ENCODE measurements at places on chromosomes 7 and 10.

- no peak for DNase-seq
These were observed 2.4 kb downstream of the HOXA3 start for GRCh38 chr7:27149842-27150567.

- DNase-seq = no peak
These were observed 79.0 kb upstream of the CDK6 start for GRCh38 chr7:92915348-92915747.

DNA sequence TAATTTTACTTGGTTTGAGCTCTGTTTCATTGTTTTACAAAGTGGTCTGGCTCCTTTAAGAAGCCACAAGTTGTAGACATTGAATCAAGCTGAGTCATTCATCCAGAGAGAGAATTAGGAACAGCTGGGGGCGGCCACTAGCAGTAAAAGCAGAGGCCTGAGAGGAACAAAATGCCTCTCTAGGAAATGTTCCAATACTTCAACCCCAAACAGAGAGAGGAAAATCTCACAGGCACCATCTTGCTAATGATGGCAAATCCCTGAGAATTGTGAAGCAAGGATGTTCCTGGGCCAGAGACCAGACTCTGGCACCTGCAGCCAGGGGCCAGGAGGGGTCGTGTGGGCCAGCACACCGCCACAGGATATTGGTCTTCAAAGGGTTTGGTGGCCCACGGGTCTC is 26.5 kb upstream of the TRIL start:
- DNase-seq = no peak

DNA sequence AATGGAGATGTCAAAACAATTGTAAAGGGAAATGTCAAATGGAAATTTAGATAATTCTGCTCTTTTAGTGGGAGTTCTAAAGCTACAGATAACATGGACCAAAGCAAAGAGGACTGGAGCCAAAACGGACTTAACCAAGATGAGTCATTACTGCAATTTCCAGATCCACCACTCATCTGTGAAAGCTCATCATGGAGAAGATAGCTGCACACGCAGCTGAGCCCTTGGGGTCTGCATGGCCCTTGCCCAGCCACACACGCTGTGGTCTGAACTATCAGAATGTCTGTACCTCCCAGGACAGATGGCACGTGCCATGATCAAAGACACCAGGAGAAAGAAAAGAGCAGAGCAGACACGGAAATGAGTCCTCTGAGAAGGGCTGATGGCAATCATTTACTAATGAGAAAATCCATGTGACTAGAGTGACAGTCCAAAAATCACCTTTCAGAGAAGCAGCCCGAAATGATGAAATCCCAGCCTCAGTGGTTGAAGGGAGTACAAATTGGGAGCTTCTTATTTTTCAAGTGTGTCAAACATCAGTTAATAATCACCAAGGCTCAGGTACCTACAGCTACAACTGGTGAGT is 177.9 kb upstream of the MGMT start:
- no peak for DNase-seq

GRCh38 chr10:122381680-122382079 is 7.2 kb downstream of the PLEKHA1 start:
- DNase-seq = no peak

- no peak for DNase-seq
These were observed 238.9 kb downstream of the FOXP2 start for GRCh38 chr7:114653364-114654088.

GRCh38 chr7:29053105-29053872 is 93.0 kb downstream of the CPVL start:
- DNase-seq = no peak

DNA sequence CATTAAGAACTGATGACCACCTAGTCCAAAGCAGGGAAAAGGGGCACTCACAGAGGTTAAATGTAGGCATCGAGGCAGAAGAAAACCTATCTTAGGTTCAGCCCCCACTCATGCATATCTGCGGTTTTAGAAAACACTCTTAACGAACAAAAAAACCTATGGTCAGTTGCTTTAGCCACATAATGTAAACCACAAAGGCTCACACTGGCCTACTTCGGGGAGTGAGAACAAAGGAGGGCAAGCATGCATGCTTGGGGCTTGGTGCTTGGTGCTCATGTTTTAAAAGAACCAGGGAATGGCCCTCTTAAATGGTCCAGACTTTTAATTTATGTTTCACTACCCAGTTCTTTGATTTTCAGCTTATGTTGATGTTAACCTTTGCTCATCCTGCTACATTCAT is 14.2 kb downstream of the INSYN2A start:
- no peak for DNase-seq

GRCh38 chr7:143487566-143487965 is 9.9 kb downstream of the TAS2R41 start:
- no peak for DNase-seq

DNA sequence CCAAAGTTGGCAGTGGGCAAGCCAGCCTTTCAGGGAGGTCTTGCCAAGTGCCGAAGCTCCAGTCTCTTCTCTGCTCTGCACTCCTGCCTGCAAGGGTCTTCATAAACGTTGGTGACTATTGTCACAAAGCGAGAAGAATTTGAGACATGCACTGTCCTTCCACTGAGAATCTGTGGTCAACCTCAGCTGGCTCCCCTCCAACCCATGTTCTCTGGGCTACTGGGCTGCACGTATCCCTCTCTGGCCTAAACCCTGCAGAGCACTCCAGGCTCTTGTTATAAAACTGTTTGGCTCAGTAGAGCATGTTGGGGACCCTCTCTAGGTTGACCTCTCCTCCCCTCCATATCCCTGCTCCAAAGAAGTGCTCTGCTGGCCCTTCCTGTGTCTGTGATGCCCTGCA is 260.4 kb upstream of the NFE2L3 start:
- no peak for DNase-seq

GRCh38 chr7:32462977-32463376 is 27.2 kb downstream of the LSM5 start:
- no peak for DNase-seq

GRCh38 chr10:48412081-48412480 is 105.6 kb downstream of the MAPK8 start:
- no peak for DNase-seq

- DNase-seq = no peak
These were observed 14.8 kb downstream of the MYL10 start for GRCh38 chr7:101614098-101614938.

- DNase-seq = no peak
These were observed 251.4 kb upstream of the CTBP2 start for GRCh38 chr10:125411724-125412123.

DNA sequence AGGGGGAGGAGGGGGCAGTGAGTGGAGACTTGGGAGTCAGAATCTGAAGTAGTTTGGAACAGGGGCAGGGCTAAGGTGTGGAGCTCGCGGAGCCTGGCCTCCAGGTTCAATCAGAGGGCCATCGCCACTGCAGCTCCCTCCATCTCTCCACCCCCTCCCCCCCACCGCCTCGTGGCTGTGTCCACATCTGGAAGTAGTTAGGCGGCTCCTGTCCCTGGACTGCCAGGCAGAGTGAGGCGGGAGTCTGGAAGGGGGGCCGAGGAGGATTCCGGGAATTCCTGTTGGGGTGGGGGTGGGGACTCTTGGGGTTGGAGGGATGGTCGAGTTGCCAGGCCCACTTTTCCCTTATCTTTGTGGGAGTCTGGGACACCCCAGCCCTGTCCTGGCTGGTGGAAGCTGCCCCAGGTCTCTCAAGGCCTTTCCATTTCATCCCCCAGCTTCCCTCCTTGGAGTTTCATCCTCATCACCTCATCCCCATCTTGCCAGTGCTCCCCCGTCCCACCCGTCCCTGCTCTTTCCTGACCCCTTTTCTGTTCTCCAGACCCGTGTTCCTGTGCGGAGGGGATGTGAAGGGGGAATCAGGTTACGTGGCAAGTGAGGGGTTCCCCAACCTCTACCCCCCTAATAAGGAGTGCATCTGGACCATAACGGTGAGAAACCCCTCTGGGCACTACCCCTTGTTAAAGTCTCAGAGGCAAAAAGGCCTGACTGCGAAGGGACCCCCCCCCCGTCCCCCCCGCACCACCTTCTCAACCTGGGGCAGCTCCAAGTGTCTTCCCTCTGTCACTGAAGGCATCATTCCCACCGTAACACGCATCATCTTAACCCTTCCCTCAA is 944 bp downstream of the PCOLCE start:
- no peak for DNase-seq
